ENCODE measurements at places on chromosomes 3 and 15.

DNA sequence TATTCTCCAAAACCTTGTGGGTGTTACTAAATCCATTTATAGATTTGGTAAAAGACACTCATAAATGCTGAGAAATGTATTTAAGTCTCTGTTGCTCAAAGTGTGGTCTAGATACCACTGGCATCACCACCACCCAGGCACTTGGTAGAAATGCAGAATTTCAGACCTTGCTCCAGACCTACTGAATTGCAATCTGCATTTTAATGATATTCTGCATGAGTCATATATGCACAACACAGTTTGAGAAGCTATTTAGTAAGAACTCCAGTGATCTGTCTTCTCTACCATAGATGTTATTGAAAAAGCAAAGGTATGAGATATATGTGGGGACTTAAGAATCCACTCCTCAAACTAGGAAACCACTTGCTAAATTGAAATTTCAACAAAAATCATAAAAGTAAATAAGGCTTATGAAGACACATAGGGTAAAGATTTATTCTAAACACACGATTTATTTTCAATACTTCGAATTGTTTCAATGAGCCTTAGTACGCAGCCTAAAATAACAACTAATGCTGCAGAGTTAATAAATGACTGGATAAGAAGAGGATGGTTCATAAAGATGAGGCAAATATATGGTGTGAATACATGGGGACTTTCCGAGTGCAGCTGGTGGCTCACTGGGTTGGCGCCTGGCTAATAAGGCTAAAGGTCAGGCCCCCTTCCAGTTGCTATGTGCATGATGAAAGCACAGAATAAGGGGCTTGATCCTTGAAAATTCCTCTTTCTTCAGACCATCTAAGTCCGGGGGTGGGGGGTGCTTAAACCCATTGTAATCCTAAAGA is 813.3 kb downstream of the NR2F2 start:
- no peak for DNase-seq

- no peak for DNase-seq
These were observed 61.1 kb downstream of the CCNL1 start for GRCh38 chr3:157098823-157099185.

GRCh38 chr3:172270557-172271166 is 177.6 kb downstream of the GHSR start:
- DNase-seq = no peak

DNA sequence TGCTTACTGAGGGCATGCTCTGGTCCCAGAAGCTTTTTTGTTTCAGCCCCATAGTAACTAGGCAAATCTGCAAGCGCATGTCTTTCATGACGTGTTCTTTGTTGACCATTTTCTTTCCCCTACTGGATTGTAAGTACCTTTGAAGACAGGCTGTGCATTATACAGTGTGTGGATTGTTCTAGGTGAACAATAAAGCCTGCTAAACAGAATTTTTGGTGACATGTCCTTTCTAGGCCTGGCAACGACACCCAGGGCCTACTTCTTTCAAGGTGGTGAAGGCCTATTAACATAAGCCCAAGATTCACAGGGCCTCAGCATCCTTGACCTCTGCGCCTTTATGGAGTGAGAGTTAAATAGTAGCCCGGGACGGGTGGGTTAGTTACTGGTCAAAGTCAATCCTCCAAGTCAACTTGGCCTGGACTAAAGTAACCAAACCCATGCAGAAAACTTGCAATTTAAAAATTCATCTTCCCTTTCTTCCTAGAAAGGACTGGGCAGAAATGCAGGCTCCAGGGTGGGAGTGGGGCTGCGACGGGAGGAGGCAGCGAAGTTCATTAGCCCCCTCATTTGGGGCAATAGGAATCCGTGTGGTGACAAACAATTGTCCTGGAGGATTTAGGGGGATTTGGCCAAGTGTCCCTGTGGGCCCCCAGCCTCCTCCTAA is 37.6 kb upstream of the TRIM71 start:
- DNase-seq = no peak

- DNase-seq = no peak
These were observed 322.3 kb downstream of the ARRDC4 start for GRCh38 chr15:98282656-98283332.

DNA sequence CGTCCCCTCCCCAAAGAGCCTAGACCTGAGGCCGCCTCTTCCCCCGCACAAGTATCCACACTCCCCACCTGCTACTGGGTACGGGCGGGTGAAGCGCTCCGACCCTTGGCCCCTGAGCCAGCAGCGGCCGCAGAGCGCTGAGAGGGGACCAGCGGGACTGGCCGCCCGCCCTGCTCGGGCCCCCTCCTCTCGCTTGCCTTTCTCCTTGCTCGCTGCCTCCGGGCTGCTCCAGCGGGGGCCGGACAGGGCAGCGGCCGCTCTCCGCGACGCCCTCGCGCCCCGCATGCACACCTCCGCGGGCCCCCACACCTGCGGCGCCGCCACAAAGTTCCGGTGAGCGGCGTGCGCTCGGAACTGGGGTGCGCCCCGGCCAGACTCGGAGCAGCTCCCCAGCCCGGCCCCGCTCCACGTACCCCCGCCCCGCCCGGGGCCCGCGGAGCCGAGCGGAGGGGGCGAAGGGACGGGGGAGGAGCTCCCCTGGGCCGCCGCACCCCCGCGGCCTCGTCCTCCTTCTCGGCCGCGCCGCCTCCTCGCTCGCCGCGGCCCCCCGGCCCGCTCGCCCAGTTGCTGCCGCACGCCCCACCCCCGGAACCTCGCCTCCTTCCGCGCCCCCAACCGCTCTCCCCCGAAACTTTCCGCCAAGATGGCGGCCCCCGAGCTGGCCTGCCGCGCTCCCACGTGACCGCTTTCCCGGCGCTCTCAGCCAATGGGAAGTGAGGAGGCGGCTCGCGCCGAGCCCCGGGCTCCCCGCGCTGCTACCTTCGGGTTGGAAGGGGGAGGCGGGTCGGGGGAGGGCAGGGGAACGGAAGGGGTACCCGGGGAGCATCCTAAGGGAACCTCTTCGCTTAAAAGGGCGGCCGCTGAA is 704 bp downstream of the DLG1 start:
- peak; percentile 89 for DNase-seq

DNA sequence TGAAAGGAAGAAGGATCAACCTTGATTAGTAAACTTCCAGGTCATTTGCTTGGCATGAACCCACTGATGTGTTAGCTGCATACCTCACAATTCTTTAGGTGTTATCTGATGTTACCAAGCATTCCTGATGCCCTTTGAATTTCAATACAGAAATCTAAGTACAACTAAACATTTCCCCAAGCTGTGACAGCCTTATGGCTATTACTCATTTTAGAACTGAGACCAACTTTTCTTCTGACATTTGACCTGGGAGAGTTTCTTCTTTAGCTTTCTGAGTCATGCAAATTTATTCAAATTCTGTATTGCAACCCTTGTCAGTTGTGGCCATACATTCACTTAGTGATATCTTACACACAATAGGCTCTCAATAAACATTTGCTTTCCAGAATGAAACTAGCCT is 124.3 kb downstream of the TIGIT start:
- no peak for DNase-seq

DNA sequence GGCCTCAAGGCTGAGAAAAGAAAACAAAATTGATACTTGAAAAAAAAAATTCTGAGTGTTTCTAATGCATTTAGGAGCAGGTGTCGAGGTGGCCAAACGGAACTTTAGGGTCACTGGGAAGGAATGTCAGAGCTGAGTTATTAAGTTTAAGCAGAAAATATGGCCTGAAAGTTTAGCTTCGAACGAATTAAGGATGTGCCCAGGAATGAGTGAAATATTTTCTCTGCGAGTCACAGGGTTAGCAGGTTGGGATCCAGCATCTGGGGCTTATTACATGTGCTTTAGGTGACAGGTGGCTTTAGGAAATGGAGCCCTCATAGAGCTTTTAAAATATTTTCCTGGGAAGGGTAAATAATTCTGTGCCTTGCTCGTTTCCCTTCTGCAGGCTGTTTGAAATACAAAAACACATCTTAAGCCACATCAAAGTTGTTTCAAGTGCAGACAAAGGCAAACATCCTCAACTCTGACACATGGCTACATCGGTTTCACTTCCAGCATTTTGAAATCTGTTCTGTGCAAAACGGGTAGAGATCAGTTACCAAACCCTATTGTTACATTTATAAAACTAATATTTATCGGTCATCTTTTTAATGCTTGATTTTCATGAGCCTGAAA is 143.1 kb upstream of the ARRDC4 start:
- DNase-seq = no peak

DNA sequence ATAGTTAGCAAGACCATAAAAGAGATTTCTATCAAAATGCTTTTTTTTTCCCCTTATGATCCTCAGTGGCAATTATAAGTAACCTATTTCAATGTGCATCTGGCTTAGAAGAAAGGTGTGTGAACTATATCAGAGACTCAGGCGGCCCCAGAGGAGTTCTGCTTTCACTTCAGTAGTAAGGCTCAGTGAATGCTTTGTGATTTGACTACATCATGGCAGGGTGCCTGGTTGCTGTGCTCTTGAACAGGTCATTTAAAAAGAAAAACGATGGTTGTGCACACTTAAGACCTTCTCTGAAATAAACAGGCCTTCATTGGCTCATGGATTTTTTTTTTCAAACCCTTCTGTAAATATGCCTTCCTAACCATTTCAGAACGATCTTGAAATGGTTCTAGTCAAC is 400.4 kb upstream of the RARB start:
- no peak for DNase-seq

- no peak for DNase-seq
These were observed 39.1 kb downstream of the SYNM start for GRCh38 chr15:99143655-99144610.

DNA sequence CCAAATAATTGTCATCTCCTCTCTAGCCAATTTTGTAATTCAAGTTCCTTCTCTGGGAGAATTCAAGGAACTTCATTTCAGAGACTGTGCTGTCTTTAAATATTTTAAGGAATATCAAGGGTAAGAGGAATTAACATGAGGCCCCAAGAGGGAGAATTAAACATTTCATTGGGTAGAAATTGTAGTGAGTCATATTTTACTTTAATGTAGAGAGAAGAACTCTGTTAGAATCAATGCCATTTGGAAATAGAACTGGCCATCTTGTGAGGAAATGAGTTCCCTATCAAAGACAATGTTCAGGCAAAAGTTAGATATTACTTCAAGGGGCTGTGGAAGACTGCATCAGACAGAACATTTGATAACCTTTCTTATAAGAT is 43.5 kb upstream of the TP63 start:
- DNase-seq = no peak

GRCh38 chr15:60006203-60006862 is 2.2 kb downstream of the FOXB1 start:
- DNase-seq = peak; percentile 8

DNA sequence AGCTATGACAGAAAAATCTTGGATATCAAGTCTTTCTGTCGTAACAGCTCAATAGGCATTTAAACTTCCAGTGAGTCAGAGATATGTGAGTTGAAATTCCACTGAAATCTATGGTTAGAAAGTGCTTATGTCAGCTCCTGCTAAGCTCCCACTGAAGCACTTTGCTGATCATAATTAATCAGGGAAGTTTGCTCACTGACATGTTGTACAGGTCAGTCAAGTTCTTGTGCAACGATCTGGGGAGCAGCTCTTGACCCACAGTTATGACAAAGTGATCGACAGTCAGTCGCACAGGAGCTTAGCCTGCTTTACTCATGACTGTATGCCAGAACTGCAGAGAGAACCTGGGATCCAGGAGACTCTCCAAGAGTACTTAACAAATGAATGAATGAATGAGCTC is 453.5 kb downstream of the SOX2 start:
- DNase-seq = no peak

- DNase-seq = no peak
These were observed 28.3 kb upstream of the AP4E1 start for GRCh38 chr15:50880206-50880605.

- DNase-seq = no peak
These were observed 214.2 kb upstream of the PROK2 start for GRCh38 chr3:71998995-71999673.

- no peak for DNase-seq
These were observed 72.3 kb downstream of the ITGB5 start for GRCh38 chr3:124814620-124815421.

DNA sequence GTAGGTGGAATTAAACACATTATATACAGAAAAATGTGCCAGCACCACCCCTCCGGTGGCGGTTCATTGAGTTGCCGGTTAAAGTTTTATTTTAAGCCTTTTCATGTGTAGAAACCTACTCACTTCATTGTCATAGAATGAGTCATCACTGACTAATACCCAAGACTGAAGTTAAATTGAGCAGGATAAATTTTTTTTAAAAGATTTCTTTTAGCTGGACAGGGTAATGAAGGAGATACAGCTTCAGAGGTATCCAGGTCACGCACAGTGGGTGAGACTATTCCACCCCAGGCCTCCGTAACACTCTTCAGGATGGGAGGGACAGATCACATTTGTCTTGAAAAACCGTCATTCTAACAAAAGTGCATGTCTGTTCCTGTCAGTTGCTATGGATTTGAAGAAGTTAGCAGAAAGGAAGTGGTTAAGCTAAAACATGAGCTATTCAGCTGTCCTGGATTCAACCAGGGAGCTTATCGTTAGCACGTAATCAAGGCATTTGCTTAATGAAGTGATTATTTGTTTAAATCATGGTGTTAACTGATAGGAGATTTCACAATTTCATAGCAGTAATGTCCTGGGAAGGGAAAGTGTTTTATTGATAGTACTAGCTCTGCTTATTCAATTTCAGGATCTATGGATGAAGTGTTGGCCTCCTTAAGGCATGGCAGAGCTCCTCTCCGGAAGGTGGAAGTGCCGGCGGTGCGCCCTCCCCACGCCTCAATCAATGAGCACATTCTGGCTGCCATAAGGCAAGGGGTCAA is 23.4 kb downstream of the WHAMM start:
- DNase-seq = peak; percentile 11

GRCh38 chr3:151675858-151676615 is 57.7 kb upstream of the AADACL2 start:
- DNase-seq = no peak

DNA sequence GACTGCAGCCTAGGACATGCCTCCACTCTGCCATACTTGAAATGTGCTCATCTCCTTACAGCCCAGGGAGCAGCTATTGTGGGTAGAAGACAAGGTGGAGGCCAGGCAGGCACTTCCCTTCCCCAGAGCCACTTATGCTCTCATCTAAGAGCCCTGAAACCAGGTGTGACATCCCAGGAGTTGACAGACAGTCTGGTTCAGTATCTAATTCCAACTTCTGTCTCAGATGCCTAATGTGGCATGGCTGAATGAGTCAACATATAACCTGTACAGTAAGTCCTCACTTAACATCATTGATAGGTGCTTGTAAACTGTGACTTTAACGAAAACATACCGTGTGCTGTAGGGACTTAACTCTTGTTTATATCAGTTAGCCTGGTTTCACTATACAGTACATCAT is 1.2 kb upstream of the CAPN3 start:
- DNase-seq = no peak

- DNase-seq = no peak
These were observed 34.6 kb downstream of the MCTP2 start for GRCh38 chr15:94265982-94266381.

Data from erythroblast (primary cell).